ENCODE measurements at places on chromosomes 16 and 17.

DNA sequence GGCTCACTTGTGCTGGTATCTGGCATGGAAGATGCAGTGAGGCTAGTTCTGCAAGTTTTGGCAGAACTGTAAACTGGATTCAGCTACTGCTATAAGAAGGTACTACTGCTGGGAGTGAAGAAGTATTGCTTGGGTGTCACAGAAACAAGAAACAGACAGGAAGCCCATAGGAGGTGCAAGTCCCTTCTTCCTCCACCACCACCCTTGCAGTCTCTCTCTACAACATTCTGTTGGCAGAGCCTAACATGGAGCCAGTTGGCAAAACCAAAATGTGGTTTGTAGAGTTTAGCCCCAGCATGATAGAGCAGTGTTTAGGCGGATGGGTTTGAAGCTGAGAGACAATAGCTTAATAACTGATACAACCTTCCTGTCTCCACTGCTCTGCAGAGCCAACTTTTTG is 72.6 kb downstream of the NLK start:
- DNase-seq: no peak

GRCh38 chr16:990516-991291 is 9.1 kb downstream of the SOX8 start:
- no peak for DNase-seq

DNA sequence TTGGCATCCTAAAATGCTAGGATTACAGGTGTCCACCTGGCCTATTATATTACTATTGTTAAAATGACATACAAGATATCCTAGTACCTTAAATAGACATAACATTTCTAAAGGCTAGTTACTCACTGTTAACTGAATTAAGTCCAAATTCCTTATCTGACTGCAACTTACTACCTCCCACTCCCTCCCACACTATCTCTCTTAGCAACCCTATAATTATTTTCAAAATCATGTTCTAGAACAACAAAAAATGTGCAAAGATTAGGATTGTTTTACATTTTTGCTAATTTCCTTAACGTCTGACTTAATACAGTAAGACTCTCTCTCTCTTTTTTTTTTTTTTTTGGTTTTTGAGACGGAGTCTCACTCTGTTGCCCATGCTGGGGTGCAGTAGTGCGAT is 2.2 kb upstream of the ATF7IP2 start:
- DNase-seq: no peak

GRCh38 chr17:14294876-14295275 is 6.0 kb upstream of the HS3ST3B1 start:
- no peak for DNase-seq

DNA sequence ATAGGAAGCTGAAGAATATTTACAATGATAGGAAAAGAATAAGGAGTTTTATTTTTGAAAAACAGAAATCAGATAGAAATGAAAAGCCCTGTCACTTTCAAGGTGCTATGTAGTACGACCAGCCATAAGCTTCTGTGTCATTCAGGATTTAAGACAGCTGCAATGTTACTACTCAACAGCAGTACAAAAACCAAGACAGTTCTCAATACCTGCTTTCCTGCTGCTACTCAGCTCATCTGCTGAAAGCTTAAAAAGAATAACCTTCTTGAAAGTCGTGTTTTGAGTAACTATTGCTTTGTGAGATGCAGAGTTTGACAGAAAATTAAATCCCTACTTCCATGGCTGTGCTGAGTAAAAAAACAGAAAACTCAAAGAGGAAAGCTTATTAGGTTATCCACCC is 8.7 kb downstream of the GRB2 start:
- DNase-seq: no peak

Data from GM12864 (cell line).